ENCODE measurements at places on chromosomes 3 and 15. TPM values are rescaled to one million over a fixed set of nuclear protein-coding genes. Genes with fewer than 3 reads are reported as not detected.

ETV5 gene
- 1.3 TPM for total RNA-seq

GRCh38 chr15:85838655-85839054, 43.9 kb upstream of the KLHL25 start:
- no peak for DNase-seq

DNA sequence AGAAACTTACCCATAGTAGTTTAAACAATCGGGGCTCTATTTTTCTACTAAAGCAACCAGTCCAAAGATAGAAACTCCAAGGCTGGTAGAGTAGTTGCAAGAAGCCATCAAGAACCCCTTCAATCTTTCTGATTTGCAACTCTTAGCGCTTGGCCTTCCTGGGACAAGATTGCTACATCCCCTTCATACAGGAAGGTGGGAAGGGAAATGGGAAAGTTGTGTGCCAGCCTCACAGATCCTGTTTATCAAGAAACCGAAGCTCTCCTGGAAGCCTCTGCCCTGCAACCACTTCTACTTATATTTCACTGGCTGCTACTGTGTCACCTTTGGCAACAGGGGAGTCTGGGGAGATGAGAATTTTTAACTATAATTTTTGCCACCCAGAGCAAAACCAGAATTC, 46.2 kb downstream of the OSBPL10 start:
- no peak for DNase-seq

- DNase-seq, result no peak
These were observed 422.5 kb upstream of the CDIN1 start for GRCh38 chr15:36156879-36157427.

GRCh38 chr15:50321680-50322210, 33.3 kb downstream of the GABPB1 start:
- no peak for DNase-seq
